ENCODE measurements at places on chromosomes 11 and 22.

DNA sequence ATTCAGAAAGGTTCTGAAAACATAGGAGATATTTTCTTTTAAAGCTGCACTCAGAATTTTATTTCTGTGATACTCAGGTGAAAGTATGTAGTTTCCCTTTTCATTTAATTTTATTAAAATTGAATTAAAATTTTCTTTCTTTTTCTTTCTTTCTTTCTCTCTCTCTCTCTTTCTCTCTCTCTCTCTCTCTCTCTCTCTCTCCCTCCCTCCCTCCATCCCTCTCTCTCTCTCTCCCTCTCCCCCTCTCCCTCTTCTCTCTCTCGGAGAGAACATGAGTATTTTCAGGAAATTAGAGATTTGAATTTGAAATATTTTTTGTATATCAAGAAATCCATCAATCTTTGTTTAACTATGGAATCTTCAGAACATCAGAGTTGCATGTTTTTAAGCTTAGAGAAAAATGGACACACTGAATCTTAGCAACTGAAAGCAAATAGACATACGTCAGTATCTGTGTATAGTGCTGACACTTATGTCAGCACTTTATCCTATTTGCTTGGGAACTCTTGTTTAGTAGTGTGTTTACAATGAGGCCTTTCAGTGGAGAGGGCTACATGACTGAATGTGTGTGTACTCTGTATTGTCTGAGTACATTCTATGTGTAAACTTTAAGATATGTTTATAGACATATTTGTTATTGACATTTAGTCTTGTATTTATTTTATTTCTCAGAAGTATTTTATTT, 44.5 kb downstream of the PDE3B start:
- DNase-seq, result no peak

GRCh38 chr11:74138572-74138971, 32.2 kb downstream of the C2CD3 start:
- peak; percentile 97 for DNase-seq

- no peak for DNase-seq
Measured at GRCh38 chr22:21612858-21613257, 17.0 kb downstream of the YDJC start.

GRCh38 chr11:134915212-134915611, 503.2 kb upstream of the B3GAT1 start:
- no peak for DNase-seq

DNA sequence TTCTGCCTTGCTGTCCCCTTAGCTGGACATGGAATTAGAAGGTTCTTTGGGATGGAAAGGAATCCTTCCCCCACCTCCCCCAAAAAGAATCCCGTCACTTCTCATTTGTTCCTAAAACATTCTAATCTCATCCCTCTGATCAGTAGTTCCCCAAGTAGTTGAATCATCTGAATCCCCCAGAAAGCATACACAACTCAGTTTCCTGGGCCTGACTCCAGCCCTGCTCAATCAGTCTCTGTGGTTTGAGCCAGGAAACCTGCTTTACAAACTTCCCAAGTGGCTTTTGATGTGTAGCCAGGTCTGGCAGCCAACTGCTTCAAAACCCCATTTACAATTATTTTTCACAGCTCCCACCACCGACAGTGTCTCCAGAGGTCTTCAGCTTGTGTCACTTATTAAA, 20.2 kb downstream of the C22orf31 start:
- peak; percentile 41 for DNase-seq

DNA sequence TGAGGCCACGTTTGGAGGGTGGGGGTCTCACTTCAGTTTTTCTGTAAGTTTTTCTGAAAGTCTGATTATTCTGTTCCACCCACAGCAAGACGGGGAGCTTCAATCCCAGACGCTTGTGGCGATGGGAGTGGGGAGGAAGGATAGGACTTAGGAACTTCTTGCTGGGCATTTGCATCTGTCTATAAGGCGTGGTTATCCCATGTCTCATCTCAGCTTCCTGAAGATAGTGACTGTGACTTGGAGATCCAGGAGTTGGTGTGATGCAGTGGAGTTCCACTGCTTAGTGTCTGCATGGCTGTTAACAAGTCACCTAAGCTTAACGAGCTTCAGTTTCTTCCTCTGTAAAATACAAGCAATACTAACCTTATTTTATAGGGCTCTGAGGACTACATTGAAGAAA, 58.9 kb upstream of the BARX2 start:
- no peak for DNase-seq

GRCh38 chr22:25566898-25567235, 2.4 kb downstream of the GRK3 start:
- no peak for DNase-seq

DNA sequence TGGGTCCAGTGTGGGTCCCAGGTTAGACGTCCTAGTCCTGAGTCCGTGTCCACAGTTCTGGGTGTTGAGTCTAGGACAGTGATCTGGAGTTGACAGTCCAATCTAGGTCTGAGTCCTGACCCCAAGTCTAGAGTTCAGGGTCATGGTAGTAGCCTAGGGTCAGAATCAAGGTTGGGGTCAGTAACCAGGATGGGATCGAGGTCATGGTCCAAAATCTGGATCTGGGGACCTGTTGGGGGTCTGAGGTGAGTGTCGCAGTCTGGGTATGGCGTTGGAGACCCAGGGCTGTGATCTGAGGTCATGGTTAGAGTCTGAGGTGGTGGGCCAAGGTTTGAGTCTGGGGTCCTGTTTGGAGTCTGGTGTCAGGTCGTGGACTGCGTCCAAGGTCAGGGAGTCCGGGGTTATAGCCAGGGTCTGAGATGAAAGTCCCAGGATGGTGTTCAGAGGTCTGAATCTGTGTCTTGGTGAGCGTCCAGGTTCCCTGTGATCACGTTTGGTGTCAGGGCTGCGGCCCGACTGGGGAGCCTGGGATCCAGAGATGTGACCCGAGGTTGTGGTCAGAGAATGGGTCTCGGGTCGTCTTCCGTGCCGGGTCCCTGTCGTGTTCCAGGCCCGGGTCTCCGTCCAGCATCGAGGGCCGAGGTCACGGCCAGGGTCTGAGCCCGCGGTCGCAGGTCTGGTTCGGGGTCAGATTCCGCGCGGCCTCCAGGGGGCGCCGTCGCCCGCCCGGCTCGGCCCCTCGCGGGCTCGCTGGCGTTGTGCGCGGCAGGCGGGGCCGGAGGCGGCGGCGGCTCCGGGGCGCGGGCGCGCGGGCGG, 432 bp upstream of the GRK2 start:
- peak; percentile 62 for DNase-seq

DNA sequence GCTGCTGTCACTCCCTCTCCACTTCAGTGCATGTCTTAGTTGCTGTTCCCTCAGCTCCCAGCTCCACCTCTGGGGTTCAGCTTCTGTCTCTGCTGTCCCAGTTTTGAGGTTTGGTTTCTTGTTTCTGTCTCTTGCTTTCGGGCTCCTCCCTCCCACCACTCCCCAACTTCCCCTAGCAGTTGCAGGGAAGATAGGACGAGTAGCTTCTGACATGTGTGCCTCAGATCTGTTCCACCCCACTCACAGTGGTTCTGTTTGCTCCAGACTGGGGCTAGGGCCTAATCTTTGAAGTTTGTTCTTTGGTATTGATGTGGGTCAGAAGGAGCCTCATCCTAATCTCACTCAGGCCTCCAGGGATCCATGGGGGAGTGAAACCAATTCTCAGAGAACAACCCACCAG, 2.6 kb upstream of the RRM1 start:
- DNase-seq, result no peak

DNA sequence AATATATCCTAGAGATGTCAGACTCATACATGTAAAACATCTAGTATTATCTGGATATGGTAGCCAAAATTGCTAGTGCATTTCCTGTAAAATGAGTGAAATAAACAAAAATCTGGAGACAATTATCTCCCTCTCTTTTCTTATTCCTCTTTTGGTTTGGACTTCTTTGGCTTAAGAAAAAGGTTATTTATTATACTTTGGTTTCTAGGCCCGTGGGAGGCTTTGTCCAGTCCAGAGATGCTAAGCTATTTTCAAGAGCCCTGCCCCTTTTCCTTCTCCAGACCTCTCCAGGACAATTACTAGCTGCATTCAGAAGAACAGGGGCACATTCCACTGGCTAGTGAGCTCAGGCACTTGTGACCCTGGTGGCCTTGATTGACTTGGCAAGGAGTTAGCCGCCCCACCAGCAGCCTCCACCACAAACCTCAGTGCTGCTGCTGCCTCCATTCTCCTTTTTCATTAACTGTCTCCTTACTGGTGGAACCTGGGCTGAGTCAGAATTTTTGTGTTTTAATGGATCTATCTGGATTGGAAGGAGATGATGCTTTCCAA, 747.3 kb upstream of the TENM4 start:
- DNase-seq, result no peak

DNA sequence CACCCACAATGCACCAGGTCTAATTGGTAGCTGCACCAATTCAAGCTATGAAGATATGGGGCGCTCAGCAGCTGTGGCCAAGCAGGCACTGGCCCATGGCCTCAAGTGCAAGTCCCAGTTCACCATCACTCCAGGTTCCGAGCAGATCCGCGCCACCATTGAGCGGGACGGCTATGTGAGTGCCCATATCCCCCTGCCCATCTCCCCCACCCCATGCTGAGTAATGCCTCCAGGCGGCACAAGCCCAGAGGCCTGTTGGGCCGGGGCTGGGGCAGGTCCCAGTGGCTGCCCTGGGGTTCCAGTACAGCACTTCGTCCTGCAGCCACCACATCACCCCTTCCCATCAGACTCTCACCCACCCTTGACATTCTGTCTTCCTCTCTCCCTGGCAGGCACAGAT, 21.5 kb downstream of the POLR3H start:
- DNase-seq, result no peak

DNA sequence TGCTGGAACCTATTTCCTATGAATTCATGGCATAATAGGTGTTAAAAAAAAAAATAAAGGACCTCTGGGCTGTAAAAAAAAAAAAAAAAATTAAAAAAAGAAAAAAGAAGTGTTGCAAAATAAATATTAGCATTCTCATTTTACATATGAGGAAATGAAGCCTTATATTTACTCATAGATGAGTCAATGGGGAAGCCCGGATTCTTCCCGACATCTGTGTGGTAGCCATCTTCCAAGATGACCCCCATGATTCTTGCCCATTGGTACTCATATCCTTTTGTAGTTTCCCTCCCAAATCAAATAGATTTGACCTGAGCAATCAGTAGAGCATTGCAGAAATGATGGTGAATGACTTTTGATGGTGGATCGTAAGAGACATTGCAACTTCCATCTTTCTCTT, 3.0 kb upstream of the SWAP70 start:
- DNase-seq, result no peak

GRCh38 chr11:15197696-15198095, 83.0 kb downstream of the INSC start:
- DNase-seq, result peak; percentile 17

- no peak for DNase-seq
Measured at GRCh38 chr11:6489306-6489705, 7.8 kb upstream of the DNHD1 start.

- DNase-seq, result no peak
Measured at GRCh38 chr11:108926171-108926840, 261.4 kb downstream of the DDX10 start.

- no peak for DNase-seq
Measured at GRCh38 chr22:42928969-42929837, 72.1 kb upstream of the ARFGAP3 start.

- peak; percentile 38 for DNase-seq
Measured at GRCh38 chr11:13942971-13943381, 19.5 kb upstream of the SPON1 start.

- no peak for DNase-seq
Measured at GRCh38 chr22:25029181-25029580, 76.7 kb downstream of the KIAA1671 start.

- no peak for DNase-seq
Measured at GRCh38 chr11:8332196-8332595, 68.5 kb upstream of the LMO1 start.

DNA sequence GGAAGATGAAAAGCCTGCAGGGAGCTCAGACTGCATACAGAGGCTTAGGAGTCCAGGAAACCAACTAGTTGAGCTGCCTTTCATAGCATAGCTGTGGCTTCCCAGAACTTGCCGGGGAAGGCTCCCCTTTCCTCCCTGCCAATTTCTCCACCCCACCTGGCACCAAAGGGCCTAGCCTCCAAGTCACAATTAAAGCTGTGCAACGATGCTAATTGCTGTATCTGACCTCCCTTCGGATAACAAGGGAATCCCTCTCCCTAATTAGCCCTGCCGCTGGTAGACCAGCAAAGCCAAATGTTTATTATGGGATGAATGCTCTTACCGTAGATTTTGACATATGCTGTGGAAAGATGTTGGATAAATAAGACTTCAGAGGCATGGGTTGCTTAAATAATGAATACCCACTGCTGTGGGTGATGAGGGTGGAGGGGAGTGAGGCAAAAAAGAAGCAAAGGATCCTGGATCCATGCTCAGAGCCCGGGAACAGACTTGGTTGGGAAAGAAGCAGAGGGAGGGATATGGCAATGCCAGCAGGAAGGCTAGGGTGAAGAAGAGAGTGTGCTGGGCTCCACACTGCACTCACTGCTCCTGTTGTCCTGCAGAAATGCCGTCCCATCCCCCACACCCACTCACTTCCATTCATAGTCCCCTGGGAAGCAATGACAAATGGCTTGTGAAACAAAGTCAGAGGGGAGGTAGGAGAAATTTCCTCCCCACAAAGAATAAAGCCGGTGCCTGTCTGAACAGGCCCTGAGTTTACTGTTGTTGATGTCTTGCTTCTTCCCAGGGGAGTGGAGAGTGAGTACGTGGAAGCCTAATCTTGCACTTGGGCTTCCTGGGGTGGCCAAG, 608.1 kb upstream of the CADM1 start:
- no peak for DNase-seq

DNA sequence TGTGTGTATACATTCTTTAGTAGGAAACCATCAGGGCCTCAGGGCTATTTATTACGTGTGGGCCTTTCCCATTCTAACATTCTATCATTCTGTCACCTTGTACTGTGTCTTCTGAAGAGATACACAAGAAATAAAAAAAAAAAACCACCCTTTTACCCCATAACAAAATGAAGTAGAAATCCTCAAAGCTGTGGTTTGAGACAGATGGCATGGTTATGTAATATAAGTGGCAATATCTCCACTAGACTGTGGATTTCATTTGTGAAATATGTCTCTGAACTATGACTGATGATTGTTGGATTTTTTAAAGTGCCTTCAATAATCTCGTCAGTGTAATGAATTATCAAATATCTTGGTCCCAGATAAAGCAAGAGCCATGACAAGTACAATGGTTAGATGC, 150.0 kb upstream of the BLID start:
- no peak for DNase-seq

DNA sequence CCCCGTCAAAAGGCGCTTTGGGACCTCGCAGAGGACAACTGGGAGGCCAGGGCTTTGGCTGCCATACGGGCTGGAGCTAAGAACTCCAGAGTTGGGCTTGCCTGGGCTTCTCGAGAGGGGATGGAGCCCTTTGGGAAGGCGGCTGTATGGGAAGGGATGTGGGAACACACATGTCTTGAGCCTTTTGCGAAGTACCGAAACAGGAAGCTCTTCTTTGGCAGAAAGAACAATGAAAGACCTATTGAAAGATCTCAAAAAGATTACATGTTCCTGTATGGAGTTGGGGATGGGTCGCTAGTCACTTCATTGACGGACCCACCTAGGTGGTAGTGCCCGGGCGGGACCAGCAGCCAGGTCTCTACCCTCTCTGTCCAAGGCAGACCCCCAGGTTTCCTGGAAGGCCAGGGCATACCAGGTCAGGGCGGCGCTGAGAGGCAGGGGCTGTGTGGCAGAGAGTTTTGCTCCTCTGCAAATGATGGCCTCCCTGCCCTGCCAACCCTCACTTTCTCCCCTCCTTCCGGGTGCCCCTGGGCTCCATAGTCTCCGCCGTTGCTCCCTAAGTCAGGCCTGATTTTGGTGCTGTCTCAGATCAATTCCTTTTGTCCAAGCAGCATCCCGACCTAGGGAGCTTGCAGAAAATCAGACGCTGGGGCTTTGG, 1.0 kb downstream of the ST14 start:
- DNase-seq, result no peak

GRCh38 chr22:44455963-44456358, 42.1 kb downstream of the RTL6 start:
- no peak for DNase-seq

GRCh38 chr11:111454561-111455192, 57.5 kb downstream of the BTG4 start:
- DNase-seq, result peak; percentile 77

All from fibroblast of skin of scalp (primary cell).